ENCODE measurements at places on chromosomes 4 and X. TPM values are rescaled to one million over a fixed set of nuclear protein-coding genes. Genes with fewer than 3 reads are reported as not detected.
A peak's percentile ranks its signal among the peaks of the same experiment; 100 is the strongest.

DNA sequence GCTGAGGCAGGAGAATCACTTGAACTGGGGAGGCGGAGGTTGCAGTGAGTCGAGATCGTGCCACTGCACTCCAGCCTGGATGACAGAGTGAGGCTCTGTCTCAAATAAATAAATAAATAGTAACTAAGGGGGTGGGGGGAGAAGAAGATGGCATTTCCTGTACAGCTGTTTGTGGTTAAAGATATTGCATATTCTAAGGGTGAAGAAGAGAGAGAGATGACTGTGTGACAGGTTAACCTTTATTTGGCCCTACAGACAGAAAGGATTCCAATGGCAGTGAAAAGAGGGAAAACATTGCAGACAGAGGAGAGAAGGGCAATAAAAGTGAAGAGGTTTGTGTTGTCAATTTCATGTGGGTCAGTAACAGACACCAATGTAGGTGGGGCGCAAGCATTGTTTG is 9.4 kb downstream of the TASL start:
- DNase-seq: no peak

DNA sequence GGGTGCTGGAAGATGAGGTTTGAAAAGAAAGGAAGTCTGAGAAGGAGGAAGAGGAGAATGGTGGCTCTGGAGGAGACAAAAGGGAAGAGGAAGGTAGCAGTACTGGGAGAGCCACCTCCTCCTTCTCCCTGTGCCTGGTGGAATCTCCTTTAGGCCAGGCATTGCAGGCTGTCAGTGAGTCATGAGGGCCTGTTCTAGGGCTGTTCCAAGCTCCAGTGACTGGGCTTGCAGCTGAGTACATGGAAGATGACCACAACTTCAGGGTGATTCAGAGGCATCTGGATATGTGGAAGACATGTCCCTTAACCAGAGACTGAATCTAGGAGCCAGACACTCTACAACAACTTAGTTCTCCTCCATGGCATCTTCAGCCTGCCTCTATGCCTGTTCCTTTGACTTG is 107.8 kb downstream of the EFNB1 start:
- no peak for DNase-seq

- DNase-seq: no peak
Measured at GRCh38 chrX:152912106-152912505, 14.2 kb downstream of the ZNF185 start.

DNA sequence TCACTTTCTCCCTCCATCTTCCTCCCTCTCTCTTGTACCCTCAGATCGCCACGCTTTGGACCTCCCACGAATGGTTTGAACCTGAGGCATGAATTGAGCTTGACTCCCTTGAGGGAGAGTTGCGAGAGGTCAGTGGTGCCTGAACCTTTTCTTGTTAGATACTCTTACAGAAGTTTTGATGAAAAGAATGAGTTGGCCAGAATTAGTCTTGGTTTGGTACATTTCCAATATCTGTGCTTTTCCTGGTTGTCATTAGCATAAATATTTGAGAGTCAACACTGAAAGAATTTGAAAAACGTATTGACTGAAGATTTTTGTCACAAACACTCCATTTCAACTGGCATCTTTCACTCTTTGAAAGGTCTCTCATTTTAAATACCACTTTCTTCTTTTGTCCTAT is 510.6 kb upstream of the DIPK2B start:
- DNase-seq: no peak

DNA sequence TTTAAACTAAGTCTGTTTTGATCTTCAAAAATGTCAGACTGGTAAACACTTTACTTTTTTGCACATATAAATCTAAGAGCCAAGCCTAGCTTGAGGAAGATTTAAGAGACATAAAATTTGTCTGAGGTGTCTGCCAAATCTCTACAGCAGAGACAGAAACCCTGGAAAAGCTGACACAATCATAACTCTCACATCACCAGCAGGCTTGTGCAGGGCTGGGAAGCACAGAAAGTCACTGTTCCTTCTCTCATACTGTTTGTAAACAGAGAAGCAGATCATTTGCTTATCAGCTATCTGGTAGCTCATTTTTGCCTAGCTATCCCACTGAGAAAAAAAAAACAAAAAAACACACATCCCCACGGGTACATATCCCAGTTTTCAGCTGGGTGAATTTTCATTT is 7.0 kb downstream of the ENOX2 start:
- DNase-seq: no peak

- DNase-seq: no peak
Measured at GRCh38 chrX:20432746-20433387, 166.2 kb upstream of the RPS6KA3 start.

DNA sequence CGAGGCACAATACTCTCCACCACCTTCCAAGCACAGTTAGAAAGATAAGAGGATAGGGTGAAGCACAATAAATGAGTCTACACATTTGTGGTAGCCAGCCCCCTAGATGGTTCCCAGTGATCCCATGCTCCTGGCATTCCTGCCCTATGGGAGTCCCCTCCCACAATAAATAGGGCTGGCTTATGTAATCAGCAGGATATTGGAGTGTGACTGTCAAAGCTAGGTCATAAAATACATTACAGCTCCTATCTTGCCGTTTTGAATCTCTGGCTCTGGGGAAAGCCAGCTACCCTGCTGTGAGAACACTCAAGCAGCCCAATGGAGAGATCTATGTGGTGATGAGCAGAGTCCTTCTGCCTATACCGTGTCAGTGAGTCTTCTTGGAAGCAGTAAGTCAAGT is 198.7 kb upstream of the NOCT start:
- DNase-seq: no peak

DNA sequence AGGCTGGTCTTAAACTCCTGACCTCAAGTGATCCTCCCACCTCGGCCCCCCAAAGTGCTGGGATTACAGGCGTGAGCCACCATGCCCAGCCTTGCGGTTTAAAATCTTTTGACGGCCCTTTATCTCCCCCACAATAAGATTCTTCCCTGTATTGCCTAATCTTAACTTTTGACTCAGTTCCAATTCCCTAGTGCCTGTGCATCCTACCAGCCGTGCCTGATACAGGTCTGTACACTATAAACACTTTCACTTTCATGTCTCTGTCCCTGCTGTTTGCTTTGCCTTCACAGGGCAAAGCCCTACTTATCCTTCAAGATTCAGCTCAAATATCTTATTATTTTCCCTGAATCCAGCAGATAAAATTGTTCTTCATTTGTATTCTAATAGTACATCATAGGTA is 74.6 kb downstream of the WDR44 start:
- no peak for DNase-seq

DNA sequence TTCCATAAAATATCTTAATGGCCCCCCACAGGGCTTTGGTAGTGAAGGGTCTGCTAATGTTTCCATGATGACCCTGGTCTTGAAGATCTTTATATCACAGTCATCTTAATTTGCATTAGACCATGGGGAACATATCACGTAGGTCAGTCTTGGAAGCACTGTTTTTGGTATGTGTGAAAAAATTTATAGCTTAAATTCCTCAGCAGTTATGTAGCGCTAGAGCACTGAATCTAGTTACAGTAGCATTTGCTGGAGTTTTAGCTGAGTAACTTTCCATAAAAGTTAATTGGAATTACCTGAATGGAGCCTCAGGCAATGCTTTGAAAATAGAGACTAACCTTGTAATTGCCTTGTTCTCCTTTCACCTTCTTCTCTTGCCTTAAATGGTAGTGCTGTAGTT is 648.8 kb downstream of the IQCM start:
- DNase-seq: no peak

SLC26A1 gene
- 0.31 TPM for total RNA-seq

DNA sequence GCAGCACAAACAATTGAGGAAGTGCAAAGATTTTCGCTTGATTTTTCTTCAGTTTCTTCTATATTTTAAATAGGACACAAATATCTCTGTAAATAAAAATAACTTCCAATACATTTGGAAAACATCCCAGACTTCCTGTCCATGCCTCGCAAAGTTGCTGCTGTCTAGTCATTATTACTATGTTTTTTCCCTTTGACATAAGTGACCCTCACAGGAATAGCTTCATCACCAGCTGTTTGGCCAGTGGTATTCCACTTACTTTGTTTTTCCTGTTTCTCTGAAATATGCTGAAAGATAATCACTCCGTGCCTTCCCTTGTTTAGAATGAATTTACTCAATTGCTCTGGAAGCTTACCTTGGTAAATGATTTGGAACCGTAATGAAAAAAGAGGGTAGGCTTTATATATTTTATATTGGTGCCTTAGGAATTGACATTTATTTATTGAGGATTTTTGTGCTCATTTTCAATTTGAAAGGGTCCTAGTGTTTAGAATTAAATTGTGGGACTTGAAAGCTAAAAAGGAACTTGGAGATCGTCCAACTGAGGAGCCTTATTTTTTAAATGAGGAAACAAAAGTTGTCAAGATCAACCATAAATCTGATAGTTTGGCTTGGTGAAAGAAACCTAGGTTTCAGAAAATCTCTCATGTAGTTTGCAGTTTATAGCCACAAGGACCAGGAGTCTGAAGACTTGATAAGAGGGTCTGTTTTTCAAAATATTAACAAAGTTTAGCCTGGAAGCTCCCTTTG is 65.6 kb downstream of the CDKL5 start:
- DNase-seq: no peak

ADH6 gene
- not detected for total RNA-seq

DNA sequence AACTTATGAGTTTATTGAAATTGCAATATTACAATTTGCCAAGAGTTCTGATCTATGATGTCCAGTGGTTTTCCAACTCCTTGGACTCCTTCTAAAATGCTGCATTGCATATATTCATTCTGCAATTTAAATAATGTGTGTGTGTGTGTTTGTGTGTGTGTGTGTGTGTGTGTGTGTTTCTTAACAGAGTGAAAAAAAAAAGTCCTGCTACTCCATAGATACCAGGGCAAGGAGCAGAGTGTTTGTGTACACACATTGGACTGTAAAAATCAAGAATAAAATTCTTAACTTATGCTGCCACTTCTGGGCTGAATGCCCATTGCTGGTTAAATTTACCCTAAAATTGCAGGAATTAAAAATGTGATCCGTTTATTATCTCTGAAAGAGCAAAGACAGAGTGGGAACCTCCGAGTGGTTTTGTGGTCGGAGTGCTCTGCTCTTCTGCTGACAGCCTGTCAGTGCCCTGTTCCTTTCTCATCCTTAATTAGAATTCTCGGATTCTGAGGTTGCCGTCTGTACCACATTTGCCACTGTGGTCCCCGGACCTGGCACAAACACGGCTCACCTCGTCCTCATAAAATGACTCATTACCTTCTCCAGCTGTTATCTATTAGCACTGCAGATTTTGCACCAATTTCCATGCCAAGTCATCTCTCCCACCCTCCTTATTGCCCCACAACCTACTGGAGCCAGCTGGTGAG is 355.5 kb downstream of the KCNIP4 start:
- no peak for DNase-seq

- no peak for DNase-seq
Measured at GRCh38 chr4:7371210-7371941, 63.4 kb downstream of the PSAPL1 start.

DNA sequence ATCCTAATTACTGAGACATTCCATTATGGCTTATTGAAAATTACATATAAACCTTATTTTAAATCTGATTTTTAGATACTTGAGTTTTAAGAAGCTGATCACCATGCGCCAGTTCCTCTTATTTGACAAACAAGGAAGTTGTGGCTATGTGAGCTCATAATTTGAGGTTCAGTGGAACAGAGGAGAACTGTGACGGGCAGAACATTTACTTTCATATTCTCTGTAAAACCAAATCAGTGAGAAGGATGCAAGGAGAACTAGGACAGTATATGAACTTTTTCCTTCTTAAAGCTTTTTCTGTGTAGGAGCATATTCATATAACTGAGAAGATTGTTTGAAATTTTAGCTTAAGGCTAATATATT is 25.3 kb downstream of the STIM2 start:
- DNase-seq: no peak

GRCh38 chr4:155973639-155974475 is 20.2 kb upstream of the CTSO start:
- no peak for DNase-seq

PLK4 gene
- total RNA-seq: 3.5 TPM

- DNase-seq: no peak
Measured at GRCh38 chr4:150794706-150795105, 212.8 kb downstream of the MAB21L2 start.

DNA sequence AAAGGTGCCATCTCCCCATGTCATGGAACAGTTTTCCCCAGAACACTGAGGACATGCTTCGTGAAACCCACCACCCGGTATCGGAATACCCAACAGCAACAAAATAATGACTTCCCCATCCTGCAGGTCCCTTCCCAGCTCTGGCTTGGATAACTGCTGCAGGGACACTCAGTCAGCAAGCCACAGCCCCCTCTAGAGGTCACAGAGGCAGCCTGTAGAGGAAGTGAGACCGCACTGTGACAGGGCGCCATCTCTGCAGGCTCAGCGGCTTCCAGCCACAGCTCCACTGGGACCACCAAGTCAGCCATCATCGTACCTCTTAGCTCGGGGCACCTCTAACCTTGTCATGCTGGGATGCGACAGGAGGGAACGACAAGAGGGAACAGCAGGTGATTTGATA is 315.9 kb downstream of the LDB2 start:
- DNase-seq: no peak

GRCh38 chr4:89889289-89889688 is 5.4 kb upstream of the MMRN1 start:
- no peak for DNase-seq

- peak; percentile 8 for DNase-seq
Measured at GRCh38 chrX:154719132-154719675, 31.7 kb downstream of the GAB3 start.

DNA sequence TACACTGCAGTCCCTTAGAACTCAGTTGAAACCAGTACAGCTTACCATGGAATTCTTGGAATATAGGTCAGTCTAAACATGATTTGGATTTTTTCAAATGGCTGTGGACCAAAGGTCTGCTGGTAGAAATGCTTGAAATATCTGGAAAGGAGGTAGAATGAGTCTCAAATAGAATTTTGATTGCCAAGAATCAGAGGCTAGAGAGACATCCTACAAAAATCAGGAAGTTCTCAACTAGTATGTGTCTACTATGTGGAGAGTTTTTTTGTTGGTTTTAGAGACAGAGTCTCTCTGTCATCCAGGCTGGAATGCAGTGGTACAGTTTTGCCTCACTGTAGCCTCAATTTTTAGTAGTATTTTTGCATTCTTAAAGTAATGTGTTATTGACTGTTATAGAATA is 53.6 kb downstream of the PAQR3 start:
- no peak for DNase-seq

GRCh38 chr4:140426610-140427105 is 790 bp downstream of the CLGN start:
- DNase-seq: no peak

GRCh38 chr4:113673450-113673849 is 88.1 kb downstream of the CAMK2D start:
- DNase-seq: no peak

NOX1 gene
- not detected for total RNA-seq

AMTN gene
- not detected for total RNA-seq

NAP1L2 gene
- 2.5 TPM for total RNA-seq

CDS1 gene
- total RNA-seq: 0.88 TPM

DNA sequence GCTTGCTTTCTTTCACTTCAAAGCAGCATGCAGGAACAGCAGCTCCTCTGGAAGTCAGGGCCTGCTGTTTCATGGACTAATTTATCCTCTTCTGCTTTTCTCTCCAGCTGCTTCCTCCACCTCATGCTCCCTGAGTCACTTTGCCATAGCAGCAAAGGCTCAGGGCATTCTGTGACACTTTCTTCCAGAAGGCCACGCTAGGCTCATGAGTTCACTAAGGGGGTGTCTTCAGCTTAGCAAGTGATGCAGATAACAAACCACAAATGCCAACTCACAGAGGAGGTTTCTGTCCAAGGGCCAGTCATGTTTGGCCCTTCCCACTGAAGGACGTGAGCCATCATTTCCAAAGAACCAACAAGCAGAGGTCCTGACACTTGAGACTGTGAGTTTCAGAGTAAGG is 200.2 kb downstream of the ADGRA3 start:
- no peak for DNase-seq

Measured in naive thymus-derived CD4-positive, alpha-beta T cell (primary cell).